ENCODE measurements at places on chromosomes 1 and 21.

GRCh38 chr1:153415850-153416570 is at the start of gene S100A7A:
Gene S100A7A, plus strand, starts transcription at chr1:153416520. Its CDS starts 1,563 bp downstream, at chr1:153418083.
- DNase-seq = no peak

DNA sequence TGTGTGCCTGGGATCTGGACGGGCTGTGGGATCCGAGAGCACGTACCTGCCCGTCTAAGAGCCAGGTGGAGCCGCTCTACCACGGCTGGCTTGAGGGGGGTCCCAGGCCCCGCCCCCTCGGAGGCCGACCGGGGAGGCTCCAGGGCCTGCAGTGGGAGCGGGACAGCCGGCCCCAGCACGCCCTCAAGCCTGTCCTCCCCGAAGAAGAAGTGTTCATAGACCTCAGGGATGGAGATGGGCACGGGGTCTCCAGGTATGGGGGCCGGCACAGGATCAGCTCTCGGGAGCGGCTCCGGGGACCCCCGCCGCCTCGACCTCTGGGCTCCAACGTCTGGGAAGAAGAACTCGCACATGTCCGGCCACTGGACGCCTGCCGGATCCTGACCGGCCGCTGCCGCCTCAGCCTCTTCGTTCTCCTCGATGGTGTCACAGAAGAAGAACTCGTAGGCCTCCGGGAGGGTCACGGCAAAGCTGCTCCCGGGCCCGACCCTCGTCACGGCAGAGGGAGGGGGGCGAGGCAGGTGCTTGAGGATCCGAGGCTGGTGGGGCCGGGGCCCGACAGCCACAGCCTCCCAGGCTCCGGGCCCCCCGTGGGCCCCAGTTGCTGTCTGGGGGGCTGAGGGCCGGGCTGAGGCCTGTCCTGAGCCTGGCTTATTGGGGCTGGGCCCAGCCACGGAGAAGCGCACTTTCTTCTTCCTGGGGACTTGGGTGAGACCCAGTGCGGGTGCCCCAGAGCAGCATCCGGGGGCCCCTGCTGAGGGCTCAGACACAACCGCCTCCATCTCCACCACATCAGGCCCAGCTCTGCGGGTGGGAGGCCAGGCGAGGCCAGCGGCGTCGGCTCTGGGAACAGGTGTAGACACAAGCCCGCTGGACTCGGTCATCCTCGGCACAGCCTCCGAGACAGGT is 2.8 kb downstream of the PERM1 start:
- no peak for DNase-seq

GRCh38 chr1:54663725-54664124 is 22.1 kb downstream of the MROH7 start:
- DNase-seq = no peak

- DNase-seq = no peak
Measured at GRCh38 chr1:69263921-69264391, 303.8 kb upstream of the LRRC7 start.

GRCh38 chr1:168427051-168427450 is 116.7 kb downstream of the XCL2 start:
- DNase-seq = no peak

GRCh38 chr1:183417772-183418491 is at the start of gene NMNAT2:
Gene NMNAT2, minus strand, starts transcription at chr1:183418380. Its CDS starts 113 bp downstream, at chr1:183418267.
- no peak for DNase-seq

GRCh38 chr1:36871146-36871971 is 163.0 kb downstream of the GRIK3 start:
- DNase-seq = no peak

DNA sequence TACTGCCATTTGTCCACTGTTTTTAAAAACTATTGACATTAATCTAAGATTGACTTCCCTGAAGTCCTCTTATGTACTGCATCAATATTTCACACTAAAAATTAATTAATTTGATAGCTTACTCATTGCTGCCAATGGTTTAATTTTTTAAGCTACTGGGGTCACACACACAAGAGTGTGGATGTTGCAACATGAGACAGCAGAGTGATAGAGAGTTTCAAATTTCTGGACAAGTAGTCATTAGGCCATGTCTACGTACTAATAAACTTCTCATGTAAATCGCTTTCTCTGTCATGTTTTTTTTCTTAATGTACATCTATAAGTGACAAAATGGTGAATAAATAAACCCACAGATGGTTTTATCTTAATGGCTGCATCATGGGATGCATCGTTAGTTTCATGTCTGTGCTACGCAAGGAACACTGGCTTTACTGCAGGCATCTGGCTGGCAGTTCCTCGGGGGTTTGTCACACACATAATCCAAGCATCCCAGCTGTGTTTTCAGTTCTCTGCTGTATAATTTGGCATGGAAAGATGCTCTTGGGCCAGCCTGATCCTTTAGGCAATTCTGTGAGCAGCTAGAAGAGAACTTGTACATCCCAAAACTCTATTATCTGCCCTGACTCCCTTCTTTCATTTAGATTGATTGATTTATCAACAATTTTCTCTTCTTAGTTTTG is 16.4 kb upstream of the CHODL start:
- no peak for DNase-seq

GRCh38 chr1:204670152-204670927 is 15.2 kb downstream of the LRRN2 start:
- DNase-seq = no peak

DNA sequence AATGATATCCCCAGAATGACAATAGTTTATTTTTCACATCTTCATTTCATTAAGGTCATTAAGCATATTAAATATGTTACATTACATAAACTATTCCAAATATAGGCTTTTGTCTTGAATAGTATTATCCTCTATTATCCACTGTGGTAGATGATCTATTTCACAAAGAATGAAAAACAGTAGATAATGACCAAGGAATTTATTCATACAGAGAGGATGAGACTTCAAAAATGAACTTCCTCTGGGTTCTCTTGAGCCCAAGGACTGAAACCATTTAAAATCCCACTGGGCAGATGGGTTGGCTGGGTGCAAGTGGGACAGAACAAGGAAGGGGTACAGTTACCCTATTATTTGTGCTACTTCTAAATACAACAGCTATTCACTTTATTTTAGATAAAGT is 33.0 kb downstream of the PTPN14 start:
- DNase-seq = no peak

DNA sequence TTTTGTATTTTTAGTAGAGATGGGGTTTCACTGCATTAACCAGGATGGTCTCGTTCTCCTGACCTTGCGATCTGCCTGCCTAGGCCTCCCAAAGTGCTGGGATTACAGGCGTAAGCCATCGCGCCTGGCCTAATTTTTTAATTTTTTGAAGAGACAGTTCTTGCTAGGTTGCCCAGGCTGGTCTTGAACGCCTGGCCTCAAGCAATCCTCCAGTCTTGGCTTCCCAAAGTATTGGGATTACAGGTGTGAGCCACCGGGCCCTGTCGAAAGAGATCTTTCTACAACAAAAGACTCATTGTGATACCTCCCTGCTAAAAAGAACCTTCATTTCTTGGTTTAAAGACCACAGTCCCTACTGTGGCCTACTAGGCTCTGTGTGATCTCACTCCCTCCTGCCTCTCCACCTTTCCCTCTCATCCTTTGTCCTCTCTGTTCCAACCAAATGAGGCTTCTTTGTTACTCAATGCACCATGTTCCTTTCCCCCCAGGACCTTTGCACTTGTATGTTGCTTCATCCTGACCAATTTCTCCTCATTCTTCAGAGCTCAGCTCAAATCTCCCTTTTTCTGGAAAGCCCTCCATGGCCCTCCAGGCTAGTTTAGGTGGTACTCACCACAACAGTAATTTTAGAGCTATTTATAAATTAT is 1.5 kb upstream of the GPX7 start:
- no peak for DNase-seq

- DNase-seq = no peak
Measured at GRCh38 chr1:167339405-167339804, 118.7 kb downstream of the POU2F1 start.

GRCh38 chr1:115796897-115797296 is 28.4 kb upstream of the CASQ2 start:
- no peak for DNase-seq

DNA sequence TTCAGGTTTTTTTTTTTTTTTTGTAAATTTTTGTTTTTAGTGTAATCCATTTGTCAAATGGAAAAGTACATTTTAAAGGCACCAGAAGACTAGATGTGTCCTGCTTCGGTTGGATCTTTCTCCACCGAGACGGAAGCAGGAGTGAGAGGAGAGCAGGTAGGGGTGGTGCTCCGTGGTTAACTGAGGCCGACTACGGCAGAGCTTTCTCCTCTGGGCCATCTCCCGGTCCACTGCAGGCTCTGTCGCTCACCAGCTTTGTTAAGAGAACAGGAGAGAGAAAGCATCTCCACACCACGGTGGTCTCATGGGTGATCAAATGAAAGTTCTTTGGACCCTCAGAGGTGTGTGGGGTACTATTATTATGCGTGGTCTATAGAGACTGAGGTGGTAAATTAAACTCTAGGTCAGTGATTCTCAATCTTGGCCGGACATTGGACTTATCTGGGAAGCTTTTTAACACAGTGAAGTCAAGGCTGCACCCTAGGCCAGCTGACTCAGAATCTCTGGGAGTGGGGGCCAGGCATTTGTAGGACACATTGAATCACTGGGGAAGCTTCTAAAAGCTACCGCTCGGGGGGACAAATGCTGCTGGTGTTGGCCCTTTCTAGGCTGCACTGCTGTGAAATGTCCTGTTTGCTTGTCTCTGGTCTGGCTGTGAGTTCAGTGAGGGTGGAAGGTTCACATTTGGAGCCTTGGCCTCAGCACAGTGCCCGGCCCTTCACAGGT is 25.0 kb downstream of the ABCA4 start:
- no peak for DNase-seq

DNA sequence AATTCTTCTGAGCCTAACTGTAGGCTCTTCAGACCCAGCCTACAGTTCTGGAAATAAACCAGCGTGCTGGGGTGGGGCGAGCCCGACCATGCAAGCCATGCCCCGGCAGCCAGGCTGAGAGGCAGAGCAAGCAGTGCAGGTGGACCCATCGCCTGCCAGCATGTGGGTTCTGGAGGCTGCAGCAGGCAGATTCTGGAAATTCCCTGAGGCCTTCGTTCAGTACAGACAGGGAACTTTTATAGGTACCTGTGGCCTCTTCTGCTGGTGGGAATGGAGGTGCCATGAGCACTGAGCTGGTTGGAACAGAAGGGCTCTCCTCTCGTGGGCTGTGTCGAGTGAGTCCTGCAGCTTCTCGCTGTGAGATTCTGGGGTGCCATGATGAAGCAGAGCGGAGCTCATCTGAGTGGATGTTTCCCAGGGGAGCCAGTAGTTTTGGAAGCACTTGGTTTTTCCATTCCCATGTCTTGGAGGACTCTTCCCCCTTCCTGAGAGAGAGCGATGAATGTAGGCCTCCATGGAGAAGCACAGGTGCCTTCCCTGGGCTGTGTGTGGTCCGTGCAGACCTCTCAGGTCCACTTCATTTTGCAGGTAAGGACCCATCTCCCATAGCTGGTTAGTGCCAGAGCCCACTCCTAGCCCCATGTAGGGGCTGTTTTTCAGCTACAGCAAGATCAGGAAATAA is 94.1 kb downstream of the PCBP3 start:
- no peak for DNase-seq

- DNase-seq = no peak
Measured at GRCh38 chr21:19771881-19772280, 1226.3 kb upstream of the NCAM2 start.
